Stimulated activated naive CD4-positive, alpha-beta T cell treated with Interleukin-2 at 50 U/mL for 16 hours (primary cell): ENCODE measurements at places on chromosomes 6 and 20.

DNA sequence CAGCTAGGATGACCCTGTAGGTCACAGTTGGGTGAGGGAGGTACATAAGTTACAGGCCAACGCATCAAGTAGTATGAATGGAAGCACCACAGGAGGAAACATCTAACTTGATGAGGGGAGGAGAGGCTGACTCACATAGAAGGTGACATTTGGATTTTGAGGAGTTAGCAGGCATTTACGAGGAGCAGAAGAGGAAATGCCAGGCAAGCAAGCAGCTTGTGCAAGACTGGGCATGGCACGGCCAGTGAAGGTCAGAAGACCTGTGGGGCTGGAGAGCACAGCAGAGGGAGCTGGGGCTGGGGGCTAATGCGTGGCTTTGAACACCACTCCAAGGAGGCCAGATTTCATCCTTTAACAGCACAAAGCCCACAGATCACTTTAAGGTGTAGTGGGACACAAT is 37.8 kb downstream of the MUC22 start:
- DNase-seq, result no peak

GRCh38 chr6:166046226-166046625 is 121.4 kb downstream of the TBXT start:
- DNase-seq, result no peak

- DNase-seq, result no peak
These were observed 61.1 kb upstream of the TGM3 start for GRCh38 chr20:2234598-2235191.

GRCh38 chr20:819680-820322 is 13.7 kb upstream of the FAM110A start:
- no peak for DNase-seq

DNA sequence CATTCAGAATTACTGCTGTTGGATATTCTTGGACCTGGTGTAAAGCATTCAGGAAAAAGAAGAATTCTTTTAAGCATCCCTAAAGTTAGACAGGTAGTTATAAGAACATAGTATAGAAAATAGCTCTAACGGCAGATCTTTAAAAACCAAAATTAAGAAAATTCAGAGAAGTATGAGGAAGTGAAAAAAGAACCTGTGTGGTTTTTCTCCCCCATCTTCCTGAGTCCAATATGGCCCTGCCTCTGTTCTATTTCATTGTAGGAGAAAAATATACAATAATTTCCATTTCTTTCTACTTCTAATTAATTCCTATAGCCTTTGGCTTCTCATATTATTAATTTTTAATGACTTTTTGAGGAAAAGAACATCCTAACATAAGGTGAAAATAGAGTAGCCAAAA is 47.1 kb downstream of the FHL5 start:
- DNase-seq, result no peak

- DNase-seq, result no peak
These were observed 184.3 kb downstream of the CARMIL1 start for GRCh38 chr6:25463441-25463840.

DNA sequence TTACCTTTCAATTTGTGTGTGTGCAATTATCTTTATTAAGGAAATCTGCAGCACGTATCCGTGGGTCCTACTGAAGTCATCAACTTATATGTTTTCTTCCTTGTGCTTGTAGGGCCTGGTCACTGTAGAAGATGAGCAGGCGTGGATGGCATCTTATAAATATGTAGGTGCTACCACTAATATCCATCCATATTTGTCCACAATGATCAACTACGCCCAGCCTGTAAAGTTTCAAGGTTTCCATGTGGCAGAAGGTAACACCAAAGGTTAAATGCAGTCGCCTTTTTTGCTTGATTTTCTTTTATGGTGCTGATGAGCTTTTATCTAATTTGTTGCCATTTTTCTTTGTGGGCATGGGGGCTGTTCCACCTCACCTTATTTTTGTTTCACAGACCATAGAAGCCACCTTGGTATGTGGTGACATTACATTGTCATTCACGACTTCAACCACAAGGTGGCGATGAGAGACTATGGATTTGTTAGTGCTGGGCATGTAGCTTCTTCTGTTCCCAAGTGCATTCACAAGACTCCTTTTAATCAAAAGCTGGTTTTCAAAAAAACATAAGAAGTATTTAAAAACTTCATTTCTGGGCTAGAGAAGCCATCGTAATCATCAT is 106.5 kb upstream of the LAMP5 start:
- DNase-seq, result peak; percentile 1

GRCh38 chr6:2966347-2966746 is 5.0 kb downstream of the SERPINB6 start:
- DNase-seq, result no peak

DNA sequence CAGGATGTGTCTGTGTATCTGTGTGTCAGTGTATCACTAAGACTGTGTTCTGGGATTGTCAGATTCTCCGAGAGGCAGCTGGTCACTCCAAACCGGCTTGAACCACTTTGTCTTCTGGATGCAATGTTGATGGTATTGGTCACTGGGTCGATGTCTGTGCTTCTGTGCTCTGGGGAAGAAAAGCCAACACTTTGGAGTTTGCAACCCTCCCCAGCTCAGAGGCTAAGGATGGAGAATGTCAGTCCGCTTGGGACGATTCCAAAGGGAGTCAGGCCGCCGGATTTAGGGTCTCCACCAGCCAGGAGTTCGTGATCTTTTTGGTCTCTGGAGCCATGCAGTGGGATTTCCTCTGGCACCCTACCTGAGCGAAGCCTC is 5.2 kb downstream of the MAFB start:
- no peak for DNase-seq
